ENCODE measurements at places on chromosomes 6 and 20.

DNA sequence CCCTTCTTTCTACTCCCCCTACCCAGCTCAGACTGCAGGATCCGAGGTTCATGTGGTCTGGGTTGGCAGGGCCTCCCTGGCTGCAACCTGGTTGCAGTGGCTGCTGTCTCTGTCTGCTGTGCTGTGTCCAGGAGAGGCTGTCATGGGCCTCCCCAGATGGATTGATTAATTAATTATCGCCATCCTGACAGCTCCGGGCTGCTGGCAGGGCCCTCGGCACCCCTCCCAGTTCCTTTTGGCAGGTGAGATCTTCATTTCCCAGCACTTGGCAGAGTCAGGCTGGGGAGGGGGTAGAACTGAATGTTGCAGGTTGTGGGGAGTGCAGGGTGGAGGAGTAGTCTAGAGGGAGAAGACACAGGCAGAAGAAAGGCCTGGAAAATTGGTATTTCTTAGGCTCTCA, 56.7 kb upstream of the ZFAND3 start:
- no peak for DNase-seq

- DNase-seq = no peak
These were observed 497.9 kb upstream of the JARID2 start for GRCh38 chr6:14747881-14748520.

GRCh38 chr6:116405138-116405537, 34.4 kb downstream of the DSE start:
- no peak for DNase-seq

- DNase-seq = no peak
These were observed 48.1 kb upstream of the GCLC start for GRCh38 chr6:53593001-53593488.

- no peak for DNase-seq
These were observed 40.4 kb upstream of the ARG1 start for GRCh38 chr6:131532580-131533039.

GRCh38 chr20:63635431-63636141, 8.7 kb upstream of the GMEB2 start:
- no peak for DNase-seq

- no peak for DNase-seq
These were observed 37.5 kb upstream of the TMEM170B start for GRCh38 chr6:11500008-11500407.

Data from SIG-M5 (cell line).